HFF-Myc (cell line): ENCODE measurements at places on chromosomes 12 and 14.

- no peak for DNase-seq
These were observed 39.1 kb downstream of the GAS2L3 start for GRCh38 chr12:100612606-100613005.

GRCh38 chr14:96626121-96626768 lies 124.1 kb downstream of the PAPOLA start:
- DNase-seq = no peak

DNA sequence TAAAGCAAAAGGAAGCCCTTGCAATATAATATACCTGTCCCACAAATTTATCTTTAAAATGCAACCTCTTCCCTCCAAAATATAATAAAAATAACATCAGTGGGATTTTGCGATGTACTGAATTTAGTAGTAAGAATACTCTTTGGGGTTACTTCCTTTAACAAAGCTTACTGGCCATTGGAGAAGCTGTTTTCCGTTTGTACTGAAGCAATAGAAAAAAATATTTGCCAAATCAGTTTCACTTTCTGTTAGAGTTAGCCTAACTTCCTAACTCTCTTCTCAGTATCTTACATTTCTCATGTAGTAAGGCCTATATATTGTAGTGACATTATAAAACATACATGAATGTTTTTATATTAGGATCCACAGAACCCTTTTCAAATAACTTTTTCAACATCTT lies 3.7 kb downstream of the MAX start:
- no peak for DNase-seq

GRCh38 chr12:77667101-77667500 lies 163.6 kb upstream of the NAV3 start:
- DNase-seq = no peak

GRCh38 chr12:59191372-59191771 lies 271.1 kb upstream of the LRIG3 start:
- no peak for DNase-seq

GRCh38 chr12:115491511-115492250 lies 785.8 kb downstream of the MED13L start:
- no peak for DNase-seq

DNA sequence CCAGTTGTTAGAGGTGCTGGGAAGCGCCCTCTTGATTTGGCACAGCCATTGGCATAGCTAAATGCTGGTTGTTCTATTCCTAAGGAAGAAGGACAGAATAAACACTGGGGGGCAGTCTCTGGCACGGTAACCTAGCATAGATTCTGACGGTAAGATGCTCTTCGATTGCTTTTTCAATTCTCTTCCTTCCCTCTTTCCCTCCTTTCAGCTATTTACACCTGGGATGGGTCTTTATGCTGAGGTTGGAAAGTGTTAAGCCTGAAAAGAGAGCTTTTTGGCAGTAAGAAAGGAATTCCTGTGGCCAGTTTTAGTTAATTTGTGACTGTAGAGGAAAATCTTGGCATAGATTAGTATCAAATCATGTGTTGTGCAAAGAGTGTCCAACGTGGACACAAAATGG lies 162.8 kb downstream of the SNAPC1 start:
- DNase-seq = no peak

- no peak for DNase-seq
These were observed 67.4 kb downstream of the PPP2R5E start for GRCh38 chr14:63475761-63476160.

DNA sequence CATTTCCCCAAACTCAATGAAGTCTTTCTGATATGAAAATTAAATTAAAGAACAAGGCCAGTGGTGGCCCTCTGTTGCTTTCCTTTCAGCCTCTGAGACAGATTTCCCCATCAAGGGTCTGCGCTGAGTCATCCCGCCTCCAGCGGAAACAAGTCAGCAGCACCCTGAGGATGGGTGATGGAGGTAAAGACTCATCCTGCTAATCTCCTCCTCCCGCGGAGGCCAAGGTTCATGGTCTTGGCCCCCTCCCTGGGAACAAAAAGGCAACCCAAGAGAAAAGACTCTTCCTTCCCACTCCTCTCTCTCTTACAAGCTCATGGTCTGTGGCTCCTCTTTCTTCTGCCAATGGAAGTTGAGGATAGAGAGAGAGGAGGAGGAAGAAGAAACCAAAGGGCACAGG lies 9.0 kb upstream of the NUMB start:
- no peak for DNase-seq

- no peak for DNase-seq
These were observed 75.3 kb upstream of the OR4E1 start for GRCh38 chr14:21748869-21749303.

- DNase-seq = no peak
These were observed 7.4 kb downstream of the ASCL1 start for GRCh38 chr12:102964872-102965271.
